ENCODE measurements at places on chromosomes 1 and 21.
A peak's percentile ranks its signal among the peaks of the same experiment; 100 is the strongest.

DNA sequence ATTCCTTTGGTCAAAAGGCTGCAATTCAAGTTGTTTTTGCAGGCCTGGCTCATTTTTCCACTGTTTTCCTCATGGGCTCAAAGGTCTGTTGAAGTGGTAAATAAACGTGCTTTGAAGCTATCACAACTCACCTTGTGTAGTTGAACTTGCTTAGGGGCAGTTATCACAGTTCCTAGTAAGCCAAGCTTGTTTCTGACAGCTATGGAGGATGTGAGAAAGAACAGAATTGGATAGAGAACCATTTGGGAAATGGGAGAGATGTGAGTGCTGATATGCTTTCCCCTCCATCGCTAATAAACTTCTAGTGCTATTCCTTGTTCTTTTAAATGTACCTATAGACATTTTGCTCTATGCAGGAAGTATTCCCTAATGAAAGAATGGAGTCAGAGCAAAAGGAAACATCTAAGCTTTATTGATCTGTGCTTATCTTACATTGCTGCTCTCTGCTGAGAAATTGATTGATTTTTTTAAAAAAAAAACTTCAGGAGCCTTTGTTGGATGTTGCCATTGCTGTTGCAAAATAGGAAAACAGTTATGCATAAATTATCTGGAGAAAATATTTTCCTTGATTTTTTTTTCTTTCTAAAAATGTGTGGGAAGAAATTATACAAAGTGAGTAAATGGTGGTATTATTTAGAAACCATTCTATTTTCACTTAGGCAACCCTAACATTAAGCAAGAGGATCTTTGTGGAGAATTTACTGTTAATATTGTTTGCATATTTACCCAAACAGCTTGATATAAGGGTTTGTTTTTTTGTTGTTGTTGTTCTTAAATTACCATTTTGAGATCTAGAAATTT, 118.2 kb downstream of the MAGI3 start:
- DNase-seq: no peak

DNA sequence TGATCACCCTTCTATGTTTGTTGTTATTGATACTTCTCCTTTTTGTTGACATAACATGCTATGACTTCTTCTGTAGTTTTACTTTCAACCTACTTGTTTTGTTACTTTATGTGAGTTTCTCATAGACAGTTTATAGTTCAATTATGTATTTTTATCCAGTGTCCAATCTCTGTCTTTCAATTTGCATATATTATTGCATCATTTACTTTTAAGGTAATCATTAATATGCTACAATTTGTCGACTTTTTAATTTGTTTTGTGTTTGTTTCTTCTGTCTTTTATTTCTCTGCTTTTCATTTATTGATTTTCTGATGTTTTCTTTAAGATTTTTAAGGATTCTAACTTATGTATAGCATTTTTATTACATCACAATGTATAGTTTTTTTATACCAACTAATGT, 10.3 kb downstream of the OR13G1 start:
- no peak for DNase-seq

DNA sequence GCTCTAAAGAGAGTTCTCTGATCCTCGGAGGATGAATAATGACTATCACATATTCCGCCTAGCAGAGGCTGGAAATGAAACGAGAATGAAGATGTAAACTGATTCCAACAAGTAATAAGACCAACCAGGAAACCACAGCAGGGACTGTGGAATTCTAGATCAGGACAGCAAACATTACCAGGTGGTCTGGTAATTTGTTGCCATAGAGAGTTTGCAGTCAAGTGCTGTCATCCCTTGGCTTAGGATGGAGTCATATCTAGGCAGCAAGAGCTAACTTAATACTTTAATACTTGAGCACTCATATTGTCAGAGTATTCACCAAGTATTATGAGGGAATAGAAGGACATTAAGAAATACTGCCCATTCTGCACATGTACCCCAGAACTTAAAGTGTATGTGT, 45.1 kb upstream of the MUTYH start:
- DNase-seq: no peak

DNA sequence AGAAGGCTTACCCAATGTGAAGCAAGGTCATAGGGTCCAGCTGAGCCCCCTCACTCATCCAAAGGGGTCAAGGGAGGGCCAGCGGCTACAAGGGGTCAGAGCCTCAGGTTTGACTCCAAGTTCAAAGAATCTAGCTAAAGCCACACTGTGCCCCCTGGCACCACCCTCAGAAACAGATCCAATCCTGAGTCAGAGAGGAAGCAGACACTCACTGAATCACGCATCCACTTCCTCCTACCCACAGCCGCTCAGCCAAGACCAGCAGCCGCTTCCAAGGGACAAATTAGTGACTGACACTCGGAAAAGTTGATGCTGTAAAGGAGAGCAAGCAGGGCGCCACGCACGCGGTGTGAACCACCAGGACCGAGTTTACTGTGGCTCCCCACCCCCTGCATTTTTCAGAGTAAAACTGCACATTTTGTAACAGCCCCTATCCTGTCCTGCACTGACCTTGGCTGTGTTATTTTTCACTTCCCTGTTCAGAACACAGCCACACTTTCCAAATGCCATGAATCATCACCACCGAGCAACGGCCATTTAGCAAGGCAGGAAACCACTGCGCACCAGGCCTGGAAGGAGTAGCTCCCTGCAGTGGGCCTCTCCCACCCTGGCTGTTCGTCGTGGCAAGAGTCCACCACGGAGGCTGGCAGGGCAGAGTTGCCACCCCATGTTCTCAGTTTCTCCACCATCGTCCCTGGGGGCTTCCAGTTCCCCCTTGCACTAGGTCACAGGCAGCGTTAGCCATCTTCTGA, 147.8 kb downstream of the TOMM20 start:
- DNase-seq: no peak

DNA sequence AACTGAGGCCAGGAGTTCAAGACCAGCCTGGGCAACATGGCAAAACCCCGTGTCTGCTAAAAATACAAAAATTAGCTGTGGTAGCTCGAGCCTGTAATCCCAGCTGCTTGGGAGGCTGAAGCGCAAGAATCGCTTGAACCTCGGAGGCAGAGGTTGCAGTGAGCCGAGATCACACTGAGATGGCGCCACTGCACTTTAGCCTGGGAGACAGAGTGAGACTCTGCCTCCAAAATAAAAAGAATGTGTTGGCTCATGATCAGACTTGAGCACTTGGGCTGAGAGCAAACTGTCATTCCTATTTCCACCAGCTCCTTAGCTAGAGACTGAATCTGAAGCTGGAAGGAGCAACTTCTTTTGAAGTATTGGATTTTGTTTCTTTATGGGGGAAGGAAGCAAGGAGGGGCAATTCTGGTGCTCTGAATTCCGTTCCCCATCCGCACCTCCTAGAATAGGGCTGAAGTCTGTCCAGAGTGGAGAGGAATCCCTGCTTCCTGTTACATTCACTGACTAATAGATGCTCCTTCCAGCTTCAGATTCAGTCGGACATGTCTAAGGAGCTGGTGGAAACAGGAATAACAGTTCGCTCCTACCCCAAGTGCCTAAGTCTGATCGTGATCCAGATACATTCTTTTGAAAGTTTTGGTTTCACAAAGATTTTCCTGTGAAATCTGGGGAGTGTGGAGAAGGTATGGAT, 3.8 kb downstream of the ZNF672 start:
- DNase-seq: no peak

- DNase-seq: peak; percentile 71
These were observed 56.8 kb downstream of the PLD5 start for GRCh38 chr1:242467556-242468145.

DNA sequence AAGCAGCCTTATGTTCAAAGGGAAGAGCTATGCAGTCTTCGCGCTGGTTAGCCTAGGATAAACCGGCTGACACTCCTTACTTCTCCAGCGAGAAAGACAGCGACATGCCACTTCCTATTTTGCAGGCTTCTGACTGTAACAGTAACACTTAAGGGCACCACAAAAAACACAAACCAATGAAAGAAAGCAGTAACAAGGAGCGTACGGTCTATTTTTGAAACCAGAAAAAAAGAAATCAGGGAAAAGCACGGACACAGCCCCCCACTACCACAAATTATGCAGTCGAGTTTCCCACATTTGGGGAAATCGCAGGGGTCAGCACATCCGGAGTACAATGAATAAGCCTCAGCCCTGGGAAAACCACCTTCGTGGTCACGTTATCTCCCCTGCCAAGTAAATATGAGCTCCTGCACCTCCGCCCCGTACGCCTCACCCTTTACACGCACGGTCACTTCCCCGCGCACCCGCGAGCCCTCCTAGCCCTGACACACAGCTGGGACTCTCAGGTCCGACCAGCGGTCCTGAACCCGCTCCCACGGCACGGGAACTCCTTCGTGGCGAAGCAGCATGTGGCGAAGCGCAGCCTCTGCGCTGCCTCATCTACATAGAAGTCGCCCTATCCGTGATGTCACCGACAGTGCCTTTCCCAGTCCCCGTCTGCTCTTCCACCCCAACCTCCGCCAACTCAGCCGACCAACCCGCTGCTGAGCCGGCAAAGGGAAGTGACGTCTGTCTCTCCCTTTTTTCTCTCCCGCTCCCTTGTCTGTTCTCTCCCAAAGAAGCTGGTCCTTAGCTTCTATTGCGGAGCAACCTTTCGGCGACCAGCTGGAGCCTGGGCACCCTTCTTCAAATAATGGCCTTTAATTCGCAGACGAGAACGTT, 40.9 kb upstream of the PPIAL4F start:
- peak; percentile 80 for DNase-seq

DNA sequence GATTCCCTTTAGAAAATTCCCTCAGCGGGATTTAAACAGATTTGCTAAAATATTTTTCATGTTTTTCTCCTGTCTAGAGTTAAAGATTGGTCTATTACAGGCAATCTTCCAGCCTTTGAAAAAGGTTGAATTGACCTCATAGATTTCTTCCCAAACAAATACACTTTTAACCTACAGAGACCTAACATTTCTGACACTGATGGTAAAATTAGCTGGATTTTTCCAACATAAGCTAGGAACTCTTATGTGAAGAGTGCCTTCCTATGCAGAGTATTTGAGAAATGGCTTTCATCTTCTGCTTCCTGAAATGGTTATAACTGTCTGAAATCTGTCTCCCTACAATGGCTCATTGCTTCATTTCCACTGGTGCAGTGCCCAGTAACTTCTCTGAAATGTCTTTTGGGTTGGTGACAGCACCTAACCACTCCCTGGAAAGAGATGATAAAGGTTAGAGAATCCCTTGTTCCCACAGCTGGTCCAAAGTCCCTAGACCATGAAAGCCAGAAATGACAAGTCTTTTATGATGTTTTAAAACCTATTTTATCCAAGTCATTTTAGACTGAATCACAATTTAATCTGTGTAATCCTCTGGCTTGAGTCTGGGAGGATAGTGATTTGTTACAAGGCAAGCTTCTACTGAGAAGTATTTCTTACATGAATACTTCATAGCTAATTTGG, 269.4 kb downstream of the BACH1 start:
- no peak for DNase-seq
